ENCODE measurements at places on chromosomes 2 and 18.
A peak's percentile ranks its signal among the peaks of the same experiment; 100 is the strongest.

- no peak for DNase-seq
Measured at GRCh38 chr2:9712263-9712662, 81.5 kb upstream of the YWHAQ start.

GRCh38 chr2:212904646-212905045, 246.8 kb downstream of the IKZF2 start:
- no peak for DNase-seq

DNA sequence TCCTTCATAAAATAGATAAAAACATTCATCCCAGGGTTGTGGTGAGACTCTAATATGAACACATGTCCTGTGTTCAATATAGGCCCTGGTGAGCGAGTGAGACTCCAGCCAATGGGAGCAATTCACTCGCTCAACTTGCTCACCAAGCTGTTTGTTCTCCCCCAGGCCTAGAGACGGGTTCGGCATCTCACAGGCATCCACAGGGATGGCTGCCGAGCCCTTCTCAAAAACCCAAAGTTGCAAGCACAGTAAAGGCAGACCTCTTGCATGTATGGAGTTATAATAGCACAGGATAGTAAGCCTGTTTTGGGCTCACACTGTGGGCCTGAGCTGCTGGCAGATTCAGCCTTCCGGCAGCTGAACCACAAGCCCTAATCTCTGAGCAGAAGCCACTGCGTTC, 15.7 kb downstream of the PARD6G start:
- DNase-seq = no peak

DNA sequence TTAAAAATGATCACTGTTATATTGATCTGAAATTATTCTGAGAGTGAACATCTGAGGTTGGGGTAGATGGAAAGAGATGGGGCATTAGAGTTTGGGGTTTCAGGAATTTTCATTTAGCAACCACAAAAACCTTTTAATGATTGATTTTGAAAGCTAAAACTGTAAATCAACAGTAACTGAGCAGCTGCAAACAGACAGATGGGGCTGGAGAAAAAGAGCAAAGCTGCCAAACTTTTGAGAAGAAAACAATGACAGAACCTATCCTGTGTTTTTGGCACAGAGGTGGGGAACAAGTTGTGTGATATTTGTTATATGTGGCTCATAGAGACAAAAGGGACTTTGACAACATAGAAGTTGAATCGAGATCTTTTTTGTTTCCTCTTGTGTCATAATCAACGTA, 415.8 kb upstream of the DSEL start:
- no peak for DNase-seq

- peak; percentile 22 for DNase-seq
Measured at GRCh38 chr18:3675446-3675845, 225.5 kb downstream of the TGIF1 start.

GRCh38 chr2:64250751-64251423, 106.7 kb upstream of the PELI1 start:
- no peak for DNase-seq

- no peak for DNase-seq
Measured at GRCh38 chr2:85994421-85994777, 105.6 kb upstream of the ST3GAL5 start.

DNA sequence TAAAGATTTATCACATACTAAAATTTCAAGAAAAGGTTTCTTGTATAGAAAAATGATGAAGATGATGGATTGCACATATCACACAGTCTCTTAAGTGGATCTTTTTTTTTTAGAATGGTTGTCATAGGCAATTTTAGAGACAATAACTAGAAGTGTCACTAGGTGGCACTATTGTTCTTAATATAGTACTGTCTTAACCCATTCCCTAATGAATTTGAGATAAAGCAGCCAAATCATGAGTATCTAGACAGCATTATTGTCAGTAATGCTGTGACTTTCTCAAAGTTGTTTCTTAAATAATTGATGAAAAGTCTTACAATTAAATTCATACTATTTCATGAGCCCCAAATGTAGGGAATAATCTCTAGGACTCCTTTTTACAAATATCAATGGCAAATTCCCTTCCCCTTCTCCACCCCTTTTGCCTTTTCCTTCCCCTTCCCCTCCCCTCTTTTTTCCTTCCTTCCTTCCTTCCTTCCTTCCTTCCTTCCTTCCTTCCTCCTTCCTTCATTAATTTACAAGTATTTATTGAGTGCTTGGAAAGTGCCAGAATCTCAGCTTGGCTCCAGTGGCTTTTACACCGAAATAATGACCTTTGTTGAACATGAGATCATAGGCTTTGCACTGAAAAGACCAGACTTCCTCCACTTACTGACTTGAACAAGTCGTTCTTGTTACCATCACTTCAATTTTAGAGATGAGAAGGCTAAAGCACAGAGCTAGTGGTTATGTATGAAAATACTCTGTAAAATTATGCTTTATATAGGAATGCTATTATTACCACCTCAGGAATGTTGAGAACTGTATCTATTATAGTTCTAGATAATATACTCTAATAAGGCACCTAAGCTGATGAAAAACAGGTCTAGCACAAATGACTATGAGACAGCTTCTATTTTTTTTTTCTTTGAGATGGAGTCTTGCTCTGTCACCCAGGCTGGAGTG, 19.8 kb downstream of the MYL12B start:
- DNase-seq = peak; percentile 73

DNA sequence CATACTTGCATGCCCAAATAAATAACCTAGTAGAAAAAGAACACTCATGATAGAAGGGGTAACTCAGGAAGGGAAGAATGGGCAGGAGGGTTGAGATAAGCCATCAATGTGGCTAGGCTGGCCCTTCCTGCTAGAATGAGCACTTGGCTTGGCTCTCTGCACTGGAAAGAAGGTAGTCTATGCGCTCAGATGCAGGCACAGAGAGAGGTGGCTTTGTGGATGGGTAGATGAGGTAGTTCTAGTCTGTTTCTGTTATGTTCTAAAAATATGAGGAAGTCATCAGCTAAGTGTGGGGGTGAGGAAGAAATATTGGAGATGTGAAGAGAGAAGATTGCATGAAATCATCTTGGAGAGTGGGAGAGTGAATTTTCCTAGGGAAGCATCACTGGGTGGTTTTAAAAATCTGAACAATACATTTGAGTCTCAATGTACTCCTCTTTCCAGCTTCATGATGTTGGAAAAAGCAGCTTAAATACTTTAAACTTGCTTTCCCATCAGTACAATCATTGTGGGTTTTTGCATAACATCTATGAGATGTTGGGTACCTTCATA, 357.1 kb downstream of the CNTNAP5 start:
- no peak for DNase-seq

GRCh38 chr18:39198376-39198775, 1632.8 kb upstream of the CELF4 start:
- no peak for DNase-seq

GRCh38 chr18:44848644-44849335, 168.1 kb downstream of the SETBP1 start:
- no peak for DNase-seq

- no peak for DNase-seq
Measured at GRCh38 chr2:7899923-7900322, 781.9 kb upstream of the ID2 start.

DNA sequence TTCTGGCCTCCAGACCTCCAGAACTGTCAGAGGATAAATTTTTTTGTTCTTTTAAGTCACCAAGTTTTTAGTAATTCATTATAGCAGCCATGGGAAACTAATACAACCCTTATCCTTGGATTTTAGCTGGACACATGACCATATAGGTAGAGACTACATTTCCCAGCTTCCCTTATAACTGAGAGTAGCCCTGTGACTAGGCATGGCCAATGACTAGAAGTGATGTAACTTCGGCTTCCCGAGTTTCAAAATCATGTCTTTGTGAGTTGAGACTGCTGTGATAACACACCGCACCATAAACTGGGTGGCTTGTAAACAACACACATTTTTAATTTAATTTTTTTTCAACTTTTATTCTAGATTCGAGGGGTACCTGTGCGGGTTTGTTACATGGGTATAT, 134.0 kb upstream of the SERTAD2 start:
- no peak for DNase-seq

DNA sequence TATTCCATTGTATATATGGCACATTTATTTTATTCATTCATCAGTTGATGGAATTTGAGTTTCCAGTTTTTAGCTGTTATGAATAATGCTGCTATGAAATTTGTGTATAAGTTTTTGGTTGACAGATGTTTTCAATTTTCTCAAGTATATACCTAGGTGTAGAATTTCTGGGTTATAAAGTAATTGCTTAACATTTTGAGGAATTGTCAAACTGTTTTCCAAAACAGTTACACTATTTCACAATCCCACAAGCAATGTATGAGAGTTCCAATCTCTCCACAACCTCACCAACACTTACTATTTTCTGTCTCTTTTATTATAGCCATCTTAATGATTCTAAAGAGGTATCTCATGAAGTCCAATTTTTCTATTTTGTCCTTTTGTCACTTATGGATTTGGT, 12.5 kb upstream of the WDSUB1 start:
- DNase-seq = no peak

DNA sequence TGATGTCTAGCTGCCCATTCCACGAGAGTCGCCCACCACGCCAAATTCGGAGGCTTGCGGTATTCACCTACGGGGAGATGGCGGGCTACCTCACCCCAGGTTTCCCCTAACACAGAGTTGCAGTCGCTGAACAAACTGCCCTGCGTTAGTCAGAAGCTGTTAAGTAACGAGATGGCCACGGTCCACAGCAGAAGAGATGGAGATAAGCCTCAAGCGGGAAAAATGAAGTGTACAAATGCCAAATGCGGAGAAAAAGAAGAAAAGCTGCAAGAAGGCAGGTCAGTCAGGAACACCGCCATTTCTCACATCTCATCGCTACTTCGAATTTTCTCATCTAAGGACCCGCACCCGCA, 425 bp downstream of the ASB3 start:
- DNase-seq = peak; percentile 35

GRCh38 chr2:211216221-211216620, 659.8 kb downstream of the CPS1 start:
- DNase-seq = no peak

GRCh38 chr2:119289093-119289492, 65.5 kb downstream of the STEAP3 start:
- no peak for DNase-seq

- DNase-seq = no peak
Measured at GRCh38 chr2:151638191-151638933, 95.9 kb downstream of the NEB start.

DNA sequence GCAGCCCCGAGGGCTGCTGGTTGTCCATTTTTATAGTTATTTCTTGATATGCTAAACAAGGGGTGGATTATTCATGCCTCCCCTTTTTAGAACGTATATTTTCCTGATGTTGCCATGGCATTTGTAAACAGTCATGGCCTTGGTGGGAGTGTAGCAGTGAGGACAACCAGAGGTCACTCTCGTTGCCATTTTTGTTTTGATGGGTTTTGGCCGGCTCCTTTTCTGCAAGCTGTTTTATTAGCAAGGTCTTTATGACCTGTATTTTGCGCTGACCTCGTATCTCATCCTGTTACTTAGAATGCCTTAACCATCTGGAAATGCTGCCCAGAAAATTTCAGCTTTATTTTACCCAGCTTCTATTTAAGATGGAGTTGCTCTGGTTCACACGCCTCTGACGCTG, 825.8 kb upstream of the CDH2 start:
- no peak for DNase-seq

DNA sequence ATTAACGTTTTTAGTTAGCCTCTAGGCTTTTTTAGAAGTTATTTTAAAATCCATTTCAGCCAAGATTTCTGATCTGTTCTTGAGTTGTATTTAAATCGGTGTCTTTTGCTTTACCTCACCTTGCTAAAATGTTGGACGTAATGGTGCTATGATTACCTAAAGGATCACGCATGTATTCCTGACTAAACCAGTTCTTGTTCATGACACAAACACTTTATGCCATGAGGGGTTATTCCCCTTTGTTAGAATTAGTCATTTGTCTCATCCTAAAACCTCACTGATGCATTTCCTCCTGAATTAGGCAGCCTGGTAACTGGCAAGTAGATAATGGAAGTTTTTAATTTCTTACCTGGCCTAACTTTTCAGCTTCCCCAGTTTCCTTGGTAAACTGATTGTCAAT, 185.4 kb upstream of the TANK start:
- DNase-seq = no peak

DNA sequence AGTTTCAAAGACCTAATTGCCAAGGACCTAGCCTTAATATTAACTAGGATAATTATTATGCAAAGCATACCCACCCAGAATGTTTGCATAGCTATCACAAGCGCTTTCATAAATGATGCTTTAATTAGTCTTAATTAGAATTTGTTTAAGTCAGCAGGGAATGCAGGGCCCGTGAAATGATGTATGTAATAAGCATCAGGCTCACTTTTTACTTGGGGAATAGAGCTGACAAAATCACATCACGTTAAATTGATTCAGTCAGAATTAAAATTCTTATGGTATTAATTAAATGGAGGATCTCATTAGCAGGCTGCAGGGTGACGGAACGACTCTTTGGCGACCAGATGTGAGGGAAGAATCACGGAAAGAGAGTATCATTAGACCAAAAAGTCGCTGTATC, 264.5 kb downstream of the GPD2 start:
- DNase-seq = no peak

GRCh38 chr2:21229302-21229701, 105.5 kb downstream of the TDRD15 start:
- no peak for DNase-seq

GRCh38 chr2:217740756-217741155, 262.0 kb downstream of the TNS1 start:
- DNase-seq = peak; percentile 28

GRCh38 chr2:145543155-145543554, 1023.2 kb upstream of the ZEB2 start:
- DNase-seq = no peak

- DNase-seq = no peak
Measured at GRCh38 chr18:55420665-55421307, 167.2 kb downstream of the TCF4 start.

GRCh38 chr18:57846258-57846657, 43.1 kb upstream of the ATP8B1 start:
- peak; percentile 65 for DNase-seq

DNA sequence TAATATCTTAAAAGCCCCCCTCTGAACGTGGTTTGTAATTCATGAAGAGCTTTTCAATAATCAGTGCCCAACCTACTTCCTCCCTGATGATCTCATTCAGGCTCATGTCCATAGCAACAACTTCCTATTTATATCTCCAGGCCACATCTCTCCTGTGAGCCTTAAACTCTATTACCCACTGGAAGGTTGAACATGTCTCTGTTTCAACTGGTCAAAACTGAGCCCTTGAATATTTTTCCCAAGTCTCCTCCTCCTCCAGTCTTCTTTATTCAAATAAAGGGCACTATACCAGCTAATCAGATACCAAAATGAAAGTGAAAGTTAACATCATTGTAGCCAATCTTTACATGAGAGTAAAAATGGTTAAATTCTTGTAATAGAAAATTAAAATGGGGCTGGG, 63.7 kb upstream of the ITGA4 start:
- peak; percentile 76 for DNase-seq

- no peak for DNase-seq
Measured at GRCh38 chr2:100632037-100632436, 69.2 kb downstream of the PDCL3 start.

- peak; percentile 59 for DNase-seq
Measured at GRCh38 chr2:227717687-227718567, at the start of gene SLC19A3. Gene SLC19A3, minus strand, starts transcription at chr2:227718028. Its CDS starts 15,710 bp downstream, at chr2:227702318.

- no peak for DNase-seq
Measured at GRCh38 chr2:232318169-232318855, 60.2 kb upstream of the ALPP start.
